ENCODE measurements at places on chromosomes 2 and 18. TPM values are rescaled to one million over a fixed set of nuclear protein-coding genes. Genes with fewer than 3 reads are reported as not detected.

FAM237A gene
- not detected for polyA plus RNA-seq

SMARCAL1 gene
- polyA plus RNA-seq: 29.2 TPM

STEAP3 gene
- polyA plus RNA-seq: 2.8 TPM

GYPC gene
- 66.6 TPM for polyA plus RNA-seq

DUSP2 gene
- 1.1 TPM for polyA plus RNA-seq

OBSL1 gene
- polyA plus RNA-seq: 140 TPM
